ENCODE measurements at places on chromosomes 12 and 14. TPM values are rescaled to one million over a fixed set of nuclear protein-coding genes. Genes with fewer than 3 reads are reported as not detected.
A peak's percentile ranks its signal among the peaks of the same experiment; 100 is the strongest.

The LARP4 gene
- total RNA-seq, result 98.6 TPM

The TESPA1 gene
- 1.4 TPM for total RNA-seq

The DNAI7 gene
- total RNA-seq, result 4.8 TPM

The GPX2 gene
- total RNA-seq, result not detected

The PLCZ1 gene
- not detected for total RNA-seq

The CLEC4D gene
- not detected for total RNA-seq

DNA sequence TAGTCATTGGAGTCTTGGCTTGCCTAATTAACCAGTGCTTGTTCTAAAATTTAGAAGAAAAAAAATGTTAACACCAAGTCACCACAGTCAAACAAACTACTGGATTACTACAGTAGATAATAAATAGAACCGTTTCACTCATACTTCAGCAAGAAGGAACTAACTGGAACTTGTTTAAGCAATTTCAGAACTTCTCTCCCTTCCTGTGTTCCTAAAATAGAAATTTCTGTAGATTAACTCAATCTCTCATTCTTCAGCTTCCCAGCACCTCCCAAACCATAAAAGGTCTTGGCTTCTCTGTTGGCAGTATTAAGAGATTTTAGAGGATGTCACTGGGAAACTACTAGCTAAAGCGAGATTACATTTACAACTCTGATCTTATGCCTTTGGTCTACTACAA, 18.6 kb downstream of the GNS start:
- no peak overlapping the region for H3K4me3 ChIP-seq
- no peak overlapping the region for H3K27ac ChIP-seq
- no peak for DNase-seq
- no peaks in the 10 kb centered on the region for H3K4me1 ChIP-seq
- no peaks in the 10 kb centered on the region for H3K27me3 ChIP-seq

GRCh38 chr12:47802312-47802711, 17.4 kb downstream of the HDAC7 start:
- no peaks in the 10 kb centered on the region for H3K36me3 ChIP-seq
- no peak overlapping the region for H3K4me3 ChIP-seq
- H3K4me1 ChIP-seq, result peaks cover 16% of the 10 kb centered on the region
- H3K27ac ChIP-seq, result peak overlapping the region; percentile 52

GRCh38 chr14:99597911-99598600, 6.0 kb downstream of the CCDC85C start:
- no peak overlapping the region for H3K27ac ChIP-seq
- no peak for DNase-seq
- H3K36me3 ChIP-seq, result no peaks in the 10 kb centered on the region
- H3K4me1 ChIP-seq, result no peaks in the 10 kb centered on the region
- no peaks in the 10 kb centered on the region for H3K27me3 ChIP-seq

DNA sequence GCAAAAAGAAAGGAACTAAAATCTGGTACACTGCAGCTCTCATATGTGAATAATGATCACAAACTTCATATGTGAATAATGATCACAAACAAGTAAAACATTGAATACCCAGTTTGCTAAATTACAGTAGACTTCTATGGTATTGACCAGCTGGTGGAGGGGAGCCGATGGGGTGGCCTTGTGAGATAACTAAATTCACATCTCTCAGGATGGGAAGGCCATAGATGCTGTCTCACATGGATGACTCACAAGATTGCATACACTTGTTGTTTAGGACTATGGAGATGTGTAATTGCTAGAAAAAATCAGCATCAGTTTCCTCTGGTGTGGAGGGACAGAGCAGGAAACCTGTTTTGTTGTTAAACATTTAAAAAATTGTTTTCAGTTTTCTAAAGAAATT, 49.2 kb downstream of the ACACB start:
- DNase-seq, result no peak
- no peak overlapping the region for H3K4me3 ChIP-seq
- no peaks in the 10 kb centered on the region for H3K27me3 ChIP-seq
- no peaks in the 10 kb centered on the region for H3K4me1 ChIP-seq
- no peaks in the 10 kb centered on the region for H3K36me3 ChIP-seq

GRCh38 chr12:31518680-31519227, 72.2 kb downstream of the DENND5B start:
- no peaks in the 10 kb centered on the region for H3K36me3 ChIP-seq
- no peaks in the 10 kb centered on the region for H3K27me3 ChIP-seq
- H3K4me1 ChIP-seq, result peaks cover 4% of the 10 kb centered on the region
- H3K4me3 ChIP-seq, result no peak overlapping the region
- peak overlapping the region; percentile 40 for H3K27ac ChIP-seq

DNA sequence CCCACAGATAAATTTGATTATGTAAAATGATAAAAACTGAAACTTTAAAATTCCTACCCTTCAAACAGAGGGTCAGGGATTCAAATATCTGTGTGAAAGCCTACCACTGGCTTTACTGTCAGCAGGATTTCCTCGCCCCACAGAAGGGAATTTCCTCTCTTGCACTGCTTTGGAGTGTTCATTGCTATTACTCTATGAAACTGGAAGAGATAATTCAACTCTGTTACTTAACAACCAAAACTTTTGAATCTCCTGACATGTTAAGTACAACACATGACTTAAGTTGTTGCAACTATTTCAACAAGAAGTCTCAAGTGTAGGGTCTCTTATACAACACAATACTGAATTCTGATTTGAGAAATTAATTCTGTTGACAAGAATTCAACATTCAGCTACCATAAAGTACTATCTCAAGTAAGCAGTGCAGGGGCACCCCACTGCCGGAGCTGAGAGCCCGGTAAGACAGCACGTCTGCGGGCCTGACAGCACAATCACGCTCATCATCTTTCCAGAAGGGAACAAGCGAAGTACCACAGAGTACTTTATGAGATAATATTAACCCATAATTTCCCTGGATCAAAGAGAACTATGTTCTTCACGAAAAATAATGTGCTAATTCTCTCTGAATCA, 22.9 kb downstream of the DICER1 start:
- H3K36me3 ChIP-seq, result no peaks in the 10 kb centered on the region
- H3K27ac ChIP-seq, result no peak overlapping the region
- no peaks in the 10 kb centered on the region for H3K27me3 ChIP-seq
- peaks cover 3% of the 10 kb centered on the region for H3K4me1 ChIP-seq
- DNase-seq, result no peak

- H3K27ac ChIP-seq, result no peak overlapping the region
- no peaks in the 10 kb centered on the region for H3K4me1 ChIP-seq
- no peaks in the 10 kb centered on the region for H3K36me3 ChIP-seq
- H3K4me3 ChIP-seq, result no peak overlapping the region
- no peaks in the 10 kb centered on the region for H3K27me3 ChIP-seq
These were observed 396.8 kb downstream of the RPS29 start for GRCh38 chr14:49189375-49189774.

DNA sequence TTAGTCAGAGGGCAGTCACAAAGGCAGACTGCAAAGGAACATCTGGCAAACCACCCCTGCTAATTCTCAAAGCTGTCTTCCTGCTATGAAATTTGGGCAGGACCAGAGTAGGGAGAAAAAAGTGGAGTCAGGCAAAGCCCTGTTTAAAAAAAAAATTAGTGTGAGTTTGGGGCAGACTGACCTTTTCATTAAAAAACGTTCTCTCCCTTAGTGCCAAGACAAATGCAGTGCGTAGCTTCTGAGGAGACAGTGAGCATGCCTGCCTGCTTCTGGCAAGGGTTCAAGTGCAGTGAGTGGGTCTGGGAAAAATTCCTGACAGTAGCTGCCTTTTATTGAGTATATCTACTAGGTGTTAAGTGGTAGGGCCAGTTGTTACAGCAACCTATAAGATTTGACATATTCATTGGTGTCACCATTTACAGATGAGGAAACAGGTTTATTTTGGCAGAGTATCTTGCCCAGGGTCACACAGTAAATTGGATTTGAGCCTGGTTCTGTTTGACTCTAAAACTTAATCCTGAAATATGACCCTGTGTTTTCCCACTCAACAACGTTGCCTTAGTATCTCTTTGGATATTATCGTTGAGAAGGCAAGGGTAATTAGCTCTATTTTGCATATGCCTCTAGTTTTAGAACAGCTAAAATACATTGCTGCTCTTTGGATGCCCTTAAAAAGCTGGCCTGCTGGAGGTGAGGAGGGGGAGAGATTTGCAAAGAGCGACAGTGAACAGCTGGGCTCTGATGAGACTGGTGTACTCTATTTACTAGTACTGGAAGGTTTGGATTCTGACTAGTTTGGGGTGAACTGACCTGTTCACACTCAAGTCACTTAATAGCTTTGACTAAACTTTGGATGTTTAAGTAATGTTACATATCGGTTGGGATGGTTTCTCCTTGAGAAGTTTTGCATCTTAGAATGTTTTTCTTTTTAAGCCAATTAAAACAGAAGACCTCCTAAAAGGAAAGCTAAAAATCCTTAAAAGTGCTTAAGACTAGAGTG, 72.8 kb downstream of the PAPOLA start:
- no peaks in the 10 kb centered on the region for H3K36me3 ChIP-seq
- peaks cover 8% of the 10 kb centered on the region for H3K4me1 ChIP-seq
- DNase-seq, result peak; percentile 30
- no peak overlapping the region for H3K4me3 ChIP-seq
- no peaks in the 10 kb centered on the region for H3K27me3 ChIP-seq

DNA sequence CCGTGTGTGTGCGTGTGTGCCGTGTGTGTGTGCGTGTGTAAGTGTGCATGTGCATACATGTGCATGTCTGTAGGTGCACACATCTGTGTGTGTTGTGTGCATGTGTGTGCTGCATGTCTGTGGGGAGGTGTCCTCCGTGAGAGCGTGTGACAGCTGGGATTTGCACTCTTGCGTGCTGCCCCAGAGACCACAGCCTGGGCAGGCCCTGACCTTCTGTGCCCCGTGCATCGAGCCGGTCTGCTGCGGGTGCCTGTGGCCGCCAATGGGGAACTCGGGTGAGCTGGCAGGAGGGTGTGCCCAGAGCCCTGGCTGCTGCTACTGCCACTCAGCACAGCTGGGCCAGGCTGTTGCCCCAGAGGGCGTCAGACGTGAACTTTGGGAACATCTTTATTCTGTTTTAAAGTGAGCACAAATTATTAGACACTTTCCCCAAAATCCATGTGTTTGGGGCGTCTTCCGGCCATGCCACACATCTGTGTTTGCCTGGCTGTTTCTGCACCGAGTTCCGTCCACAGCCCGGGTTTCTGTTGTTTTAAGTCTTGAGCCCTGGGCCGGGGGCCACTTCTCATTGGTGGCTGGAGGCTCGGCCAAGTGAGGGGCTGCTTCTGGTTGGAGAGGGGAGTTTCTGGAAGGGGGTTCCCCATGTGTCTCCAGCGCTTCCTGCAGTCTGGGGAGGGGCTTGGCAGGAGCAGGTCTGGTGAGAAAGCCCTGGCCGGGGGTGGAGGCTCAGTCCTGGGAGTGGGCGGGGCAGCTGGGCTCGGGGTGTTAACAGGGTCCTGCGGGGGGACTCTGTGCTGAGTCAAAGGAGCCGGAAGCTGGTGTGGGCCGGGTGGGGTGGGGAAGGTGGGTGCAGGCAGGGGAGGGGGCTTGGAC, 7.6 kb downstream of the CEP170B start:
- H3K36me3 ChIP-seq, result no peaks in the 10 kb centered on the region
- no peaks in the 10 kb centered on the region for H3K27me3 ChIP-seq
- H3K4me3 ChIP-seq, result no peak overlapping the region
- DNase-seq, result no peak
- no peaks in the 10 kb centered on the region for H3K4me1 ChIP-seq
- no peak overlapping the region for H3K27ac ChIP-seq

DNA sequence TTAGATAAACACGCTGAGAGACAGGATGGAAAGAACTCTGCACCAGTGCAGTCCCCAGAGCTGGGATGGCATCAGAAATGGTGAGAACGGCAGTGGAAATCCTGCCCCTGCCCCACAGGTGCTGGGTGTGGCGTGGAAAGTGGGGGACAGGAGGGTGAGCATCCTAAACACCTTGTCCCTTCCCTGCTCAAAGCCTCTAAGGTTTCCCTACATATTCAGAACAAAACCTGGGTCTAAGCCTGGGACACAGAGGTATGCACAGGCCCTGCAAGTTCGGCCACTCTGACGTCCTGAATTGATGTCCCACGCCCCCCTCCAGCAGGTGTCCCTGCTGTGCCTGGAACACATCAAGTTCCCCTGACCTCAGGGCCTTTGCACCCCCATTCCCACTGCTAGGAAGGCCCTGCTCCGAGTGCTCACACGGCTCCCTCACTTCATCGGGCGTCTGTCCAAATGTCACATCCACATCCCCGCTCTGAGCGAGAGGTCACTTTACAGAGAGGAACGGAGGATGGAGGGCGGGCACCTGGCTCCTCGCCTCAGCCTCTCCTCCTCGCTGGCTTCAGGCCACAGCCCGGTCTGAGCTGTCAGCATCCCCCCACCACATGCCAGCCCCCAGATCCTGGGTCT, 38.5 kb upstream of the SFSWAP start:
- H3K27ac ChIP-seq, result no peak overlapping the region
- no peak for DNase-seq
- H3K27me3 ChIP-seq, result no peaks in the 10 kb centered on the region

GRCh38 chr12:3771853-3772252, 18.9 kb upstream of the CRACR2A start:
- H3K4me1 ChIP-seq, result no peaks in the 10 kb centered on the region
- no peak for DNase-seq
- H3K27ac ChIP-seq, result no peak overlapping the region
- H3K4me3 ChIP-seq, result no peak overlapping the region
- no peaks in the 10 kb centered on the region for H3K36me3 ChIP-seq

GRCh38 chr12:112584266-112584722, 165.5 kb downstream of the PTPN11 start:
- no peak overlapping the region for H3K4me3 ChIP-seq
- H3K27ac ChIP-seq, result no peak overlapping the region
- no peaks in the 10 kb centered on the region for H3K36me3 ChIP-seq
- no peaks in the 10 kb centered on the region for H3K4me1 ChIP-seq
